ENCODE measurements at places on chromosomes 11 and 22.

DNA sequence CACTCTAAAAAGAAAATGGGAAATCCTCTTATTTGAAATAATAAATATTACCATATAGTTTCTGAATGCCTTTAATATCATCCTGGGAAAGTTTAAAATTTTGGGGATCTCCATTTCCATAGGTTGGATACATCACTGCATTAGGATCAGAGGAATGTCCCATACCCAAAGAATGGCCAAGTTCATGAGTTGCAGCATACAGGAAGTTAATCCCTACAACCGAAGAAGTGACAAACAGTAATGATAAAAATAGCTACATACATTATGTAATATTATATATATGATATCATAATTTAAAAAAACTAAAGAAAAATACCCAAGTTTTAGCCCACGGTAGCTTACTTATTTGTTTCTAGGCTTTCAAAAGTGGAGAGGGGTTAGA is 7.4 kb downstream of the MMP7 start:
- no peak for DNase-seq

DNA sequence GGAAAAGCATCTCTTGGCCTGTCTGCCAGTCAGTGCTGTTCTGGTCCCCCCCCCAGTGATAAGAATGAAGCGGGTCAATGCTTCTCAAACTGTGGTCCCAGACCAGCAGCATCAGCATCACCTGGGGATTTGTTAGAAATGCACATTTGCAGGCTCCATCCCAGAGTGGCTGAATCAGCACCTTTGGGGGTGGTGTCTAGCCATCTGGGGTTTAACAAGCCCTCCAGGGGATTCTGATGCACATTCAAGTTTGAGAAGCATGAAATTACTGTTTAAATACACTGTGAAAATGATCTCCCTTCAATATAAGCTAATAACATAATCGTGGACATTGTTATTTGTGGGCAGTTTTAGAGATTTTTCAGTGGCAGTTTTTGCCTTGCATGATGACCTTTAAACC is 133.5 kb downstream of the MYO18B start:
- DNase-seq: no peak

GRCh38 chr11:100876815-100877520 is 189.9 kb downstream of the ARHGAP42 start:
- DNase-seq: peak; percentile 98

DNA sequence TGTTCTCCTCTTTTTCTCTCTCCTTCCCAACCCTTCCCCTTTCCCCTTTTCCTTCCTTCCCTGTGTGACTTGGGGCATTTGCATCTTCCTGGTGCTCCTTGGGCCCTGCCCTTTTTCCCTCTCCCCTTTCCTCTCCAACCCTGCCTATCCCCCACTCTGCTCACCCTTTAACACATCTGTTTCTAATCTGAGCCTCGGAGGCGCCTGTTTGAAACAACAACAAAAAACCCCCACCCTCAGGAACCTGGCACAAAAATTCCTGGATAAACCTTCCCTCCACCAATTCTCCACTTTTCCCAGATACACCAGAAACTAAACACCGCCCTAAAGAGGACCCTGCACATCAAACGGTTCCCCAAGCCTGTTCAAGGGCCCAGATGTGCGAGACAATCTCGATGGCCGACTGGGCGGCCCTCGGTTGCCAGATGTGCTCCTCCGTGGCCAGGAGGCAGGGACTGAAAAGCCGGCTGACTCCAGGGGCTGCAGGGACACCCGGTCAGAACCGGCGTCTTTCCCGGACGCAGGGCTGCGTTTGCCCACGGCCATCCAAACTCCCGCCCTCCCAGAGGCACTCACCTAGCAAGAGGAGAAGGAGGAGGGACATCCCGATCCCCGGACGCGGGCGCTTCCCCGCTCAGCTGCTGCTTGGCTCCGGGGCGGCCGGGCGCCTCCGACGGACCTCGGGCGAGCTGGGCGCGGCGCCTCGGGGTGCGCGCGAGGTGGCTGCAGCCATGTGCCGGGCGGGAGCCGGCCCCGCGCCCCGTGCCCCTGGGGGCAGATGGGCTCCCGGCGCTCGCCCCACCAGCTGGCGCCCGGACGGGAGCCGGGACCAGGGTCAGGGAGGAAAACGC is 486 bp downstream of the CLMP start:
- DNase-seq: peak; percentile 48

GRCh38 chr11:2891326-2892214 is 6.0 kb upstream of the CDKN1C start:
- peak; percentile 30 for DNase-seq

DNA sequence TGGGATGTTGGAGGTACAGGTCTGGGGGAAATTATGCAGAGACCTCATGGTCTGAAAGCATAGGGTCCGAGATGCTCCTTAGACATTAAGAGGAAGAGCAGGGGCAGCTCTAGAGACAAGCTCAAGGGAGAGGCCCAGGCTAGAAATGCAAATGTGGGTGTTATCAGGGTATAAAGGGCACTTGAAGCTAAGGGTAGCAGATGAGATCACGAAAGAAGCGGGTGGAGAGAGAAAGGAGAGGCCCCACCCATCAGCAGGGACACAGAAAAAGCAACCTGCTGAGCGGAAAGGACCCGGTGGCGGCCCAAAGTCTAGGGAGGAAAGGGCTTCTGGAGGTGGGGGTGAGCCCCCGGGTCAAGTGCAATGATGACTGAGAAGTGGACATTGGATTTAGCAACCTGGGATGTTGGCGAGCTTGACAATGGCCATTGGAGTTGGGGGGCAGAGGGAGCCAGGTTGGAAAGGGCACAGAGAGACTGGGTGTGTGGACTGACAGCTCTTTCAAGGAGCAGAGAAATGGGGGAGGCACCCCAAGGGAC is 8.9 kb downstream of the TMPRSS6 start:
- no peak for DNase-seq

- no peak for DNase-seq
Measured at GRCh38 chr11:114319716-114320328, 23.6 kb downstream of the NNMT start.

DNA sequence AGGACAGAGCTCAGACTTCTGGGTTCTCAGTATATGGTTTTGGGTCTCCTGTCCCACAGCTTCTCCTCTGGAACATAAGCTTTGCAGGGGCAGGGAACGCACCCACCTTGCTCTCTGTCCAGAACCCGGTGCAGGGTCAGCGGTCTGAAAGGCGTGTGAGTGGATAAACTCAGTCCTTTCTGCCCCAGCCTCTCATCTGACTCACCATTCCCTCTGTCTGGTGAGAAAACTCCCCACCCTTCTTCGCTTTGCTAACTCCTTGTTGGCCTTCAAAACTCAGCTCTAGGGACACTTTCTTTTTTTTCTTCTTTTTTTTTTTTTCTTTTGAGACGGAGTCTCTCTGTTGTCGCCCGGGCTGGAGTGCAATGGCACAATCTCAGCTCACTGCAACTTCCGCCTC is 68.9 kb upstream of the NUP50 start:
- DNase-seq: no peak

- no peak for DNase-seq
Measured at GRCh38 chr11:79342686-79343085, 98.1 kb downstream of the TENM4 start.

DNA sequence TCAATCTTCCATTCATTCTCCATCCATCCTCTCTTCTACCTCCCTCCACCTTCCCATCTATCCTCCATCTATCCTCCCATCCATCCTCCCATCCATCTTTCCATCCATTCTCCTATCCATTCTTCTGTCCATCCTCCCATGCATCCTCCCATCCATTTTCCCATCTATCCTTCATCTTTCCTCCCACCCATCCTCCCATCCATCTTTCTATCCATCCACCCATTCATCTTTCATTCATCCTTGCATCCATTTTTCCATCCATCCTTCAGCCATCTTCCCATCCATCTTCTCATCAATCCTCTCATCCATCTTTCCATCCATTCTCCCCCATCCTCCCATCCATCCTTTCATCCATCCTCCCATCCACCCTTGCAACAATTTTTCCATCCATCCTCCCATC is 27.5 kb downstream of the IGLL1 start:
- no peak for DNase-seq

GRCh38 chr22:26985931-26986782 is 328.8 kb downstream of the MIAT start:
- no peak for DNase-seq

DNA sequence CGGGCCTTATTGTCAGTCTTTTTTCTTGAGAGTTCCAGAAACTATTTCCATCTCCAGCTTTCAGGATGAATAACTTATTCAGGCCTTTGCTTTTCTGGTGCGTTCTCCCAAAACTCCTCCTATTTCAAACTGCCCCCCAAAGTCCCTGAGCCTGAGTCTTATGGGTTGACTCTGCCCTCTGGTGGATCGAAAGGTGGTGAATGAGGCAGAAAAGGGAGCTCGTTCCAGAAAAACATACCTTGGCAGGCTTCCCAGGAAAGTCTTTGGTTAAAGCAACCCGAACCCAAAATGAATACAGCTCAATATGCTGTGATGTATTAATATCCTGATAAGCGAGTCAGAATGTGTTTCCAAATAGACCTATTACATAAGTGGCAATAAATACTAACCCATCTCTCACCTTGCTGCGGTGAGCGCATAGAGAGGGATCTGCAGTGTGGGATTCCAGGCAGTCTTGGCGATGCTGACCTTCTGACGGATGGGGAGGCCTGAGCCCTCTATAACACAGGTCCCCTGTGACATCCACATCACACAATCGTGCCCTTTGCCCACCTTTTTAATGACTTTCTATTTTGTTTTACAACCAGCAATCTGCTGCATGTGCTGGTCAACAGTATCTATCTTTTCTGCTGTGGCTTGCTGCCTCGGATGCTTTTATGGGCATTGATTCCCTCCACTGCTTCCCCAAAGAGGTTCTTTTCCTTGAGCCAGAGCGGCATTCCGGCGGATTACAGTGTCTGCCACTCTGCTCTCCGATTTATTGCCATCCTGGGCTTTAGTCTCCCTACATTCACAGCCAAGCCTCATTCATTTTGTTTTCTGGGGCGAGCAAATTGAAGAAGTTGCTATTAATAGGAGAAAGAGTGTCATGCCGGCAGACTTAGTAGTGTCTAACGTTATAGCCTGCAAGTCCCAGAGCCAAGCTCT is 756.8 kb downstream of the NTM start:
- DNase-seq: peak; percentile 94

GRCh38 chr11:121572571-121573059 is 119.8 kb upstream of the SORL1-AS1 start:
- DNase-seq: no peak

DNA sequence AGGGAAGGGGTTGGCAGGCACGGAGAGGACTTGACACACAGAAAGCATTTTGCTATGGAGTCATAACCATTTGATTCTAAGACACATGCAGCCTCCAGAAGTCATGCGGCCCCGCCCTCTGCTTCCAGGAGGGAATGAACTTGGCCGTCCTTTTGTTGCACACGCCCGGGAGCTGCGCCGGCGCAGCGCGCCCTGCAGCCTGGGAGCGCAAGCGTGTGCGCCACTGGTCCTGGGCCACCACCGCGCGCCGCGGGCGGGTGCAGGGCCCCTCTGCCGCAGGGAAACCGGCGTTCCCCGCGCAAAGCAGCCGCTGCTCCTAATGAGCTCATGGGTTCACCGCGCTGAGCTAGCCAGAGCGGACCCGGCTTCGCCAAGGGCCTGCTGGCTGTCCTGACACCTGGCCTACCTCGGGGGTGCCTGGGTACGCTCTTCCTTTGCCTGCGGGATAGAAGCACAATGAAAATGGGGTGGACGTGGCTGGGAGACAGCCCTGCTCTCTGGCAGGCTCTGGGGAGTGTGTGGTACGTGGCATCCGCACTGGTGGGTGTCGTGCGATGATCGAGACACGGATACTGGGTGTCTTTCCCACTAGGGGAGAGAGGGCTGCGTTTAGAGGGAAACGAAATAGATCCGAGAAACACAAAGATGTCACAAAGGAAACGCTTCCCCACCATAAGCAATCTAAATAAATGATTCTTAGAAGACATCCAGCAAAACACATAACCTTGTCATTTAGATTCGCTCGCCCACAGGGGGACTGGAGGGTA is 669 bp downstream of the MICAL3 start:
- peak; percentile 85 for DNase-seq

- DNase-seq: no peak
Measured at GRCh38 chr22:38461057-38461413, 6.0 kb upstream of the KCNJ4 start.

DNA sequence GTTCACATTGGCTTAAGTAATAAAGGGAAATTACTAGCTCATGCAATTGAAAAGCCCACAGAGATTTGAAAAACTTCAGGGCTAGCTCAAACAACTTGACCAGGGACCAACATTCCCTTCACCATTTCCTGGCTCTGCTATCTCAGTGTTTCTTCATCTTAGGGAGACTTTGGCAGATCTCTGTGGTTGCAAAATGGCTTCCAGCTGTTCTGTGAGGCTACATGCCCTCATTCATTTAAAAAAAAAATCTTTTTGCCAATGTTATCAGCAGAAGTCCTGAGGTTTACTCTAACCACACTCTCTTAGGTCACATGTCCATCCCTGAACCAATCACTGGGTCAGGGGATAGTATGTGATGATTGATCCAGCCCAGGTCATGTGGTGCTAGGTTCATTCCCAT is 13.9 kb upstream of the RASSF10 start:
- no peak for DNase-seq

- DNase-seq: peak; percentile 91
Measured at GRCh38 chr11:78715639-78716311, 141.1 kb upstream of the NARS2 start.

GRCh38 chr11:71951741-71952310 is 23.0 kb downstream of the RNF121 start:
- DNase-seq: no peak

Measured in IMR-90 (cell line).